HS-5 (cell line): ENCODE measurements at places on chromosomes 5 and 9.

GRCh38 chr5:72647806-72648205, 140.6 kb upstream of the ZNF366 start:
- no peak for DNase-seq

GRCh38 chr5:172573120-172573882, 67.8 kb upstream of the NEURL1B start:
- no peak for DNase-seq

GRCh38 chr5:178284093-178284675, 51.6 kb upstream of the PHYKPL start:
- DNase-seq, result no peak

GRCh38 chr5:39405083-39405843, 19.5 kb downstream of the DAB2 start:
- no peak for DNase-seq

DNA sequence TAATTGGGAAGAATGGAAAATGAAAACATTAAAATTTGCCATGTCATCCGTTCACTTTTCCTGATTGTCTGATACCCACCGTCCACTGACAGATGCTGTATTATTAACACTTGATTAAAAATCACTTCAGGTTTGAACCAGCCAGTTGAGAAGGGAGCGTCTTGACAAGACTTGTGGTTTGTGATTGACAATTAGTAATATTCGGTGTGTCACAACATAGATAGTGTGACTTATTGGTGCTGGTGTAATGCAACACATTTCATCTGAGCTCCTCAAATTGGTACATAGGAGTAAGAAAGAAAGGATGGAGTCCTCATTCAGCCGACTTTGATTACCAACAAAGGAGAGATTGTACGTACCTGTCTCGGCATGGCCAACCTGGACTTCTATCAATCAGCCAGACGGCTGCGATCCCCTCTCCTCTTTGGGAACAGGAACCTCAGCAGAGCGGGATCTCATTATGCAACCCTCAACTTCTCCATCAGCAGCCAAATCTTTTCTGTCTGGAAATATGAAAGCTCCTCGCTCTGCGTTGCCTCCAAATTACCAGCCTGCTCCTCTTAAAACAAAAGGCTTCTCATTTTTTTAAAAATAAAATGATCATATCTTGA, 211.7 kb upstream of the MVB12B start:
- DNase-seq, result no peak

DNA sequence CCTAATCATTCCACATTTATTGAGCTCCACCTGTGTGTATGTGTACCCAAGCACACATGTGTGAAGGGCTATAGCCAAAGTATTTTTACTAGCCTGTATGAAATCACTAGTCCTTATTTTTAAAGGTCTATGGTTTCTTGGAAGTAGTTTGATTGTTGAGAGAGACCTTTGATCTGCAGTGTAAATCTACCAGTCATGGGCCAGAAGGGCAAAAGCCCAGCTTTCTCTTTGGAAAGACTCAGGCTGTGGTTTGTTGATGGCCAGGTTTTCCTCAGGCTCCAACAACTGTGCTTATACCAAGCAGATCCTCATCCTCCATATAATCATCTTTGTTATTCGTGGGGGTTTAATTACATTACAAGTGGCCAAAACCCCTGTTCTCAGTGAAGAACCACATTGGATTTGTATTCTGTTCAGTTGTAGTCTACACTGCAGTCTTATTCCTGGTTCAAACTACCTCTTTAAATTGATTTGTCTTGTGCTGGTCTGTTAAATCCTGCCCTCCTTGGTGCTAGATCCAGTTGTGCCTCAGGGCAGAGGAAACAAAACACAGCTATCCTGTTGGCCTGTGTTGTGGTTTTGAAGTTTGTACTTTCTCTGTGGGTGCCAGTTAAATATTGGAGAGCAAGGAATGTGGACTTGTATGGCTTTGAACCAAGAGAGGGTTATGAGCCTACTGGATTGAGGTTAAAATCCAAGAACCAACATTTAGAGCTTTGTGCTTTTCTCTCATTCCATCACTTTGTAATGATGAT, 13.3 kb downstream of the CDC26 start:
- DNase-seq, result no peak
